ENCODE measurements at places on chromosomes 16 and 17.

GRCh38 chr16:1781758-1782407 lies 488 bp downstream of the SPSB3 start:
- peak; percentile 6 for DNase-seq

- DNase-seq, result no peak
These were observed 512.6 kb upstream of the ZFHX3 start for GRCh38 chr16:73560497-73560896.

DNA sequence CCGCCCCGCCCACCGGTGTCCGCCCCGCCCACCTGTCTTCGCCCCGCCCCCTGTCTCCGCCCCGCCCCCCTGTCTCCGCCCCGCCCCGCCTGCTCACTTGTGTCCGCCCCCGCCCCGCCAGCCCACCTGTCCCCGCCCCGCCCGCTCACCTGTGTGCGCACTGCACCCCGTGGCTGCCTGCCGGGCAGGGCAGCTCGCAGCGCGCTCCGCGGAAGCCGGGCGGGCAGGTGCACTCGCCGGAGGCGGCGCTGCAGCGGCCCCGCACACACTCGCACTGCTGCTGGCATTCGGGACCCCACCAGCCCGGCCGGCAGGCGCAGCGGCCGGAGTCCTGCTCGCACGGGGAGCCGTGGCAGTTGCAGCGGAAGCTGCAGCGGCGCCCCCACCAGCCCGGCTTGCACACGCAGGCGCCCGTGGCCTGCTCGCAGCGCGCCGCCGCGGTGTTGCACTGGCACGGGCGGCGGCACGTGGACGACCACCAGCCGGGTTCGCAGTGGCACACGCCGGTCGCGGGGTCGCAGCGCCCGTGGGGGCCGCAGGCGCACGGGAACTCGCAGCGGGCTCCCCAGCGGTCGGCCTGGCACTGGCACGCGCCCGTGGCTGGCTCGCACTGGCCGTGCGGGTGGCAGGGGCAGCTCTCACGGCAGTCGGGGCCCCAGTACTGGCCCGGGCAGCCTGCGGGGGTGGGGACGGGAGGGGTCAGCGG lies 2.1 kb downstream of the SCARF1 start:
- peak; percentile 31 for DNase-seq

DNA sequence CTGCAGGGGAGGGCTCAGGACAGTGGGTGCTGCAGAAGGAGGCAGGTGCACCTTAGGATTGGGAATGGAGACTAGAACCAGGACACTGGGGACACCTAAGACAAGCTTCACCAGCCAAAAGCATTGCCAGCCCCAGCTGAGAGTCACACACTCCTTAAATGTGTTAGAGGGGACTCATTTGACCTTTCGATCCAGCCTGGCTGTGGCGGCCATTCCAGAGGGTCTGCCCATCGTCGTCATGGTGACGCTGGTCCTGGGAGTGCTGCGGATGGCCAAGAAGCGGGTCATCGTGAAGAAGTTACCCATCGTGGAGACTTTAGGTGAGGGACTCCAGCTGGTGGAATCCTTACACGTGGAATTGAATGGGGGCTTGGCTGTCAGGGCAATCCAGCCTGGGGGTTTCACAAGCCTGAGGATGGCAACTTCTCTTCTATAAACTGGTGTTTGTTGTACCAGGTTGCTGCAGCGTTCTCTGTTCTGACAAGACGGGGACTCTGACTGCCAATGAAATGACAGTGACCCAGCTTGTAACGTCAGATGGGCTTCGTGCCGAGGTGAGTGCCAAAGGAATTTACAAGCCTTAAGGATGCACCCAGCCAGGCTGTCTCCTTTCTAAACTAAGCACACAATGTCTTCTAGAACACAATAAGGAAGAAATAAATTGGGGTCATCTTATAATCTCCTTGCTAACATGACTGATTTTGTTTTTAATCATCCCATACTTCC lies 65.3 kb downstream of the MEAK7 start:
- no peak for DNase-seq

DNA sequence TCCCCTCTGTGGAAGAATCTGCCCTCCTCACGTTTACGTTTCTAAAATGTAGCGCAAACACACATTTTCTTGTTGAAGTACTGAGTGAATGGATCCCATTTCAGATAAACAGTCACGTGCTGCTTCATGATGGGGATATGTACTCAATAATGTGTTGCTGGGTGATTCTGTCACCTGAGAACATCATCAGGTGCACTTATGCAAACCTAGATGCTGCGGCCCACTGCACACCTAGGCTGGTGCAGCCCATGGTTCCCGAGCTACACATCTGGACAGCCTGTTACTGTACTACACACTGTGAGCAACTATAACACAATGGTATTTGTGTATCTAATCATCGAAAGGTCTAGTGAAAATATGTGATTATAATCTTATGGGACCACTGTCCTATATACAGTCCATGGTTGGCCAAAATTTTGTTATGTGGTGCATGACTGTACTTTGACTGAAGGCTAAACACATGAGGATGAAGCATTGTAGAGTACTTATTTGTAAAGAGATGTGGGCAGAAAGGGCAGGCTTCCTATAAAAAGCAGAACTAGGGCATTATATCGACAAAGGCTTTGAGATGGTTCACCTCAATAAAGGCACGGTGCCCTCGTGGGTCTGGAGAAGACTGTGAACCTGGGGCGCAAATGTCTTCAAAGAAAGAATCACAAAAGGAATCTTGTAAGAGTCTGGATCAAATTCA lies 26.3 kb downstream of the MARF1 start:
- no peak for DNase-seq
